ENCODE measurements at places on chromosomes 11 and 22. TPM values are rescaled to one million over a fixed set of nuclear protein-coding genes. Genes with fewer than 3 reads are reported as not detected.

The TUBA8 gene
- 0.87 TPM for total RNA-seq

The C11orf52 gene
- 1.1 TPM for total RNA-seq

The MRGPRX4 gene
- total RNA-seq: not detected

The MMP8 gene
- total RNA-seq: not detected

The OMP gene
- total RNA-seq: 0.50 TPM

The TRPM5 gene
- total RNA-seq: not detected

The NXPE2 gene
- 0.06 TPM for total RNA-seq

The GAB4 gene
- not detected for total RNA-seq

The DEFB131B gene
- not detected for total RNA-seq

The OR52I2 gene
- total RNA-seq: not detected

The FGF19 gene
- total RNA-seq: not detected

The IRAG1 gene
- total RNA-seq: 73.2 TPM

The CRYBB3 gene
- not detected for total RNA-seq

The OR2D2 gene
- 0.13 TPM for total RNA-seq

The TIGD3 gene
- not detected for total RNA-seq

The CENPM gene
- 28.4 TPM for total RNA-seq

The PRR33 gene
- not detected for total RNA-seq

The CASP12 gene
- 0.06 TPM for total RNA-seq

The XKR3 gene
- total RNA-seq: 0.06 TPM

The TYR gene
- total RNA-seq: not detected

The TRIM34 gene
- 21.3 TPM for total RNA-seq

The SHANK3 gene
- total RNA-seq: 0.79 TPM

The VSIG2 gene
- 0.13 TPM for total RNA-seq

The MMP1 gene
- 1,928 TPM for total RNA-seq

The MPPED1 gene
- total RNA-seq: not detected

The C11orf42 gene
- not detected for total RNA-seq

The ART5 gene
- total RNA-seq: not detected

The C11orf97 gene
- not detected for total RNA-seq

The OR52A1 gene
- not detected for total RNA-seq

The APOL5 gene
- not detected for total RNA-seq

The PNPLA5 gene
- not detected for total RNA-seq

The OVOL1 gene
- not detected for total RNA-seq

The CALCB gene
- not detected for total RNA-seq

The MLC1 gene
- 2.2 TPM for total RNA-seq

The DTX4 gene
- 4.8 TPM for total RNA-seq

The KRTAP5-9 gene
- not detected for total RNA-seq

The KCNK7 gene
- total RNA-seq: 0.06 TPM

The TNNT3 gene
- 0.25 TPM for total RNA-seq

The MN1 gene
- 6.1 TPM for total RNA-seq

The AKIP1 gene
- 37.7 TPM for total RNA-seq

The RASGRP2 gene
- total RNA-seq: not detected

The ASRGL1 gene
- 1.5 TPM for total RNA-seq

The TH gene
- total RNA-seq: not detected

The USP28 gene
- 19.8 TPM for total RNA-seq

The OR5B21 gene
- total RNA-seq: not detected
